Skeletal muscle cell (primary cell): ENCODE measurements at places on chromosomes 1 and 21.
A peak's percentile ranks its signal among the peaks of the same experiment; 100 is the strongest.

GRCh38 chr21:42465008-42465802 is 30.8 kb downstream of the RSPH1 start:
- DNase-seq: no peak

DNA sequence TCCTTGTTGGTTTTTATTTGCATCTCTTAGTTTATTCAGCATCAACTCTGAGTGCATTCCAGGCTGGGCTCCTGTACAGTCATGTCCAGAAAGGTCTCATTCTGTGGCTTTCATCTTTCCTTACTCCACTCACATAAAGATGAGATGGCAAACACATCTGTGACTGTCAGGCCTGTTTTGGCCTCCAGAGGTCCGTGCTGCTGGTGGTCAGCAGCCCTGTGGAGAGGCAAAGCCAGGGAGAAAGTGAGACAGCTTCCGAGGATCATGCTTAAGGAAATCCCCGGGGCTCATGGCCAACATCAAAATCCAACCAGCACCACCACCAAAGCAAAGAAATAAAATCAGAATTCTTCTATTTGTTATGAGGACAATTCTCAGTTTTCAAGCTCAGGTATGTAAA is 96.1 kb upstream of the HIVEP3 start:
- no peak for DNase-seq

- no peak for DNase-seq
Observed at GRCh38 chr1:153563991-153564390, 1.7 kb downstream of the S100A2 start.

DNA sequence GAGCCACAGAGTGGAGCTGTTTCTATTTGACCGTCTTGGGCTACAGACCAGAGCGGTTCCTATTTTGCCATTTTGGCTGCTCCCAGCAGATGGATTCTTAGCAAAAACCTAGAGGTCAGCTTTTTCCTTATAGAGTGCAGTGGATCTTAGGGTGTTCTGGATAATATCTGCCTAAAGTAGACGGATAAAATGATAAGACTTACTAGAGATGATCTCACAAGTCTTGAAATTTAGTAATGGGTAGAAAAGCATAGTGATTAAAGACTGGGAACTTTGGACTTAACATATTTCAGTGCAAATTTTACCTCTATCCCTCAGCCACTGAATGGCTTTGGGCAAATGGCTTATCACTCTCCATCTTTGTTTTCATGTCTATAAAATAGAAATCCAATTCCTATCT is 439.8 kb downstream of the ADGRL2 start:
- no peak for DNase-seq

DNA sequence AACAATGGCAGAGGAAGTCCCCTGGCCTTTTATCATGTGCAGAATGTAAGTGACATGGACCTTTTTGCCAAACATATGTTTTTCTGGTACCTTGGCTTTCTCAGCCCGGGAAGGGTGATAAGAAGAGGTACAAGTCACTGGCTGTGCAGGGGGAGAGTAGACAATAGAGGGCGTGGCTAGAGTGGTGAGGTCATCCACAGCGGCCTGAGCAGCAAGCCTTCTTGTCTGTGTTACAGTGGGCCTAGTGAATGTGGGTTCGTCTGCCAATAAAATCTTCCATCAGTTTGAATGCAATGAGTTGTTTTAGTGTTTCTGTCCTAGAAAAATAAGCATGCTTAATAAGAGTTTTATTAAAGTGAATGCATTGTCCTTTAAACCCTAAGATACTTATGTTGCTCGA is 59.0 kb upstream of the PGD start:
- no peak for DNase-seq

GRCh38 chr1:109768820-109769219 is 5.1 kb upstream of the EPS8L3 start:
- no peak for DNase-seq

DNA sequence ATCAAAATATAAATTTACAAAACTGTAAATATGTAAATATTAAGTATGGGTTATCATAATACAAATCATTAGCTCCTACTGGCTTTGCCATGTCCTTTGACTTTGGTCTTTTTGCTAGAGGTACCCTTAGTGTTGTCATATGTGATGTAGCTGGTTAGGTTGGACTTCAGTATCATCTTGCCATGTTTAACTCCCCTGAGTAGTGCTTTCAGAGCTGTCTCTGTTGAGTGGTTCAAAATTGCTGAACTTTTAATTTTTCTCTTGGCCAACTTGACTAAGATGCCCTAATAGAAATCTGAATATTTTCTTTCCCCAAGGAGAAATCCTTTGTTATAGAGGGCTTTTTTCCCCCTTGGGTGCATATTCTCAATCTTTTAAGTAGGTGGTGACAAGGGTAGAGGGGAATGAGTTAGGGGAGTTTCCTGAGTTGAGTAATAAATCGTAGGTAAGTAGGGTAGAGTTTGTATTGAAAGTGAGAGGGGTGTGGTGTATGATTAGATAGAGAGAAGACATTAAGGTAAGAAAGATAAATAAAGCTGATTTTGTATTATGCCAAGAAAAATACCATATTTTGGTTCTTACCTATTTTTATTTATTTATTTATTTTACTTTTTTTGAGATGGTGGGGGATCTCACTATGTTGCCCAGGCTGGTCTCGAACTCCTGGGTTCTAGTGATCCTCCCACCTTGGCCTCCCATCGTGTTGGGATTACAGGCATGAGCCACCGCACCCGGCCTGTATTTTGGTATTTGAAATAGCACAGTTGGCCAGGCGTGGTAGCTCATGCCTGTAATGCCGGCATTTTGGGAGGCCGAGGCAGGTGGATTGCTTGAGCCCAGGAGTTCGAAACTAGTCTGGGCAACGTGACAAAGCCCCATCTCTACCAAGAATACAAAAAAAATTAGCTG is 21.8 kb downstream of the RPRD2 start:
- no peak for DNase-seq

DNA sequence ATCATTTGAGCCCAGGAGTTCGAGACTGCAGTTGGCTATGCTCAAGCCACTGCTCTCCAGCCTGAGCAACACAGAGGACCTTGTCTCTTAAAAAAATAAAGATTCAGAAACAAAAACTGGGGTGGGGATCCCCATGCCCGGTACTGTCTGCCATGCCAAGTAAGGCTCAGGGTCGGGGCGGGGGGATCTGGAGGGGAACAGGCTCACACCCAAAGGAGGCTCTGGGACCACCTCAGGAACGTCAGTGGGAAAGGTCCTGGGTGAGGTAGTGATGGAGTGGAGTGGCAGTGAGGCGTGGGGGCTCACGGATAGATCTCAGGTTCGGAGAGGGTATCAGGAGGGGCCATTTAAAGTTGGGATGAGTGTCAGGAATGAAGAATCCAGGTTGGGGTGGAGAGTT is 765 bp upstream of the S100A4 start:
- no peak for DNase-seq

GRCh38 chr1:155260276-155260675 is 1.9 kb downstream of the SCAMP3 start:
- DNase-seq: no peak

- peak; percentile 21 for DNase-seq
Observed at GRCh38 chr1:21490774-21491487, 18.3 kb upstream of the ALPL start.

DNA sequence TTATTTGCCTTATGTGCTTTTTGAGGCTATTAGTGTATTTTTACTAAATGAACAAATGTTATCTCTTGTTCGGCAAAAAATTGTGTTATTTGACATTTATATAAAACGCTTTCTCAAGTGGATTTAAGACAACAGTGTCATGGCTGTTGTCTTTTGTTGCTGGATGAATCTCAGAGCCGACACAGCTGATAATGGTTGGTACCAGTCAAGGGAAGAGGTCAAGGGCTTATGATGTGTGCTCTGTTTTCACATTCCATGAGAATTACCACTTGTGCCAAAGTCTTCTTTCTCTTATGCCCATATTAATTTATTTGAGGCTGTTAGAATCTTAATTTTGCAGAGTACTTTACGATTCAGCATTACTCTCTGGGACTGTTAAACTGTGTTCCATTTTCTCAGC is 17.9 kb upstream of the CD101 start:
- no peak for DNase-seq

GRCh38 chr1:46517010-46517600 is 27.5 kb downstream of the DMBX1 start:
- DNase-seq: no peak

- no peak for DNase-seq
Observed at GRCh38 chr1:43387976-43388599, 1.5 kb downstream of the MED8 start.

DNA sequence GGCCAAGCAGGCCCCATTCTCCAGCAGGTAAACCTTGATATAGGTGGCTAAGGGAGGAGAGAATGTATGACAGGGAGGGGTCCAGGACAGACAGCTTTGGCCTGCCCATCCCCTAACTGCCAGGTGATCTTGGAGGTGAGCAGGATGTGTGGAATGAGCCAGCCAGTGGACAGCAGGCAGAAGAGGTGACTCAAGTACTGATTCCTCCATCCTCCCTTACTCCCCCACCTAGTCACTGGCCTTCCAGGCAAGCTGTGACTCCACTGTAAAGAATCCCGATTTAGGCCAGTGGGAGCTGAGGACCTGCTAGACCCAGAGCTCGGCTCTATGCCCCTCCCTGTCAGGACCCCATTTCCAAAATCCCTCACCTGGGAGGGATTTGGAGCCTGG is 36.6 kb downstream of the RIMS3 start:
- no peak for DNase-seq

DNA sequence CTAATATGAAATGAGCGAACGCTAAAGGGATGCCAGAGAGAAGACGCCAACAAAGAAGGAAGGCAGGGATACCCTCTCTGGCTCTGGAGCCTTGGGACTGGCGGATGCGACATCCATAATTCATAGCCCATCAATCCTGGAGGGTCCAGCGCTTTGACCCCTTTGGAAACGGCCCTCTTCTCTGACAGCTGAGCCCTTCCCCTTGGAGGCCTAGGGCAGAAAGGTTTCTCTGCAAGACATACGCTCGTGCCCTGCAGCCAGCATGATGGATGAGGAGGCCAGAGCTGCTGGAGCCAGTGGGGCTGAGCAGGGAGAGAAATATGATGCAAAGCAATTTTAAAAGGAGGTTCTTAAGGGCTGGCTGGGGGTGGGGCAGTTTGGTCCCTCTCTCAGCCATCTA is 22.2 kb downstream of the OPTC start:
- no peak for DNase-seq

DNA sequence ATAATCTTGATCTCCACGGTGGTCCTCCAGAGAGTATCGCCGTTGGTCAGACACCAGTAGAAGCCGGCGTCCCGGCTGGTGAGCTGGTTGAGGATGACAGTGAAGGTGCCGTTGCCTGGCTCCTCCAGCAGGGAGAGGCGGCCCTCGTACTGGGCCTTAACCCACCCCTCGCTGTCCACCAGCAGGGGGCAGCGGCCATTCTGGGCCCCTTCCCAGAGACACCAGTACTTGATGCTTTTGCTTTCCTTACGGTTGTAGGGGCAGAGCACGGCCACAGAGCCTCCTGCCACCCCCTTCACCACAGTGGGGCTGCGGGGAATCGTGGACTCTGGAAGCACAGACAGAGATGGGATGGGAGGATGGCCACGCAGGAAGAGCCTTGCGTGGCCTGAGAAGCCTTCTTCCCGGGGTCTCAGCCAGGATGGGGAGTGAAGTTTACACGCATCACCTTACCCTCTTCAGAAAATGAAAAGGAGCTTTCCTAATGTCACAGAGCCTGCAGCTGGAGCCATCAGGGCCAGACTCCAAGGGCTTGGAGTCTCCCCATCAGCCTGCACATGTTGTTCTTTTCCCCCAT is 10.7 kb downstream of the PIGR start:
- DNase-seq: no peak

DNA sequence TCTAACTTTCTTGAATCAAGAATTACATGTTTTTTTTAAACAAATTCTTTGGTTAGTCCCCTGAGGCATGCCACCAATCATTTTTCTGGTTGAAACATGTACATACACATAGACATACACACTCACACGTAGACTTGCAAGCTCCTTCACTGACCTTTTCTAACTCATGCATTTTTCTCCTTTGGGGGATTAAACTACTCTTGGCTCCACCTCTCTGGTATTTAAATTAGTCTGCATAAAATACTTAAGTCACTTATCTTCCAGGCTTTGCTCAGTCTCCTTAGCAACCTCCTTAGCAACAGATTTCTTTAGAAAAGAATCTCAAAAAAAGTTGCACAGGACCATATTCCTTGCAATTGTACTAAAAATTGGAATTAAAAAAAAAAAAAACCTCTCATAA is 440.9 kb upstream of the LRRC7 start:
- DNase-seq: peak; percentile 10

DNA sequence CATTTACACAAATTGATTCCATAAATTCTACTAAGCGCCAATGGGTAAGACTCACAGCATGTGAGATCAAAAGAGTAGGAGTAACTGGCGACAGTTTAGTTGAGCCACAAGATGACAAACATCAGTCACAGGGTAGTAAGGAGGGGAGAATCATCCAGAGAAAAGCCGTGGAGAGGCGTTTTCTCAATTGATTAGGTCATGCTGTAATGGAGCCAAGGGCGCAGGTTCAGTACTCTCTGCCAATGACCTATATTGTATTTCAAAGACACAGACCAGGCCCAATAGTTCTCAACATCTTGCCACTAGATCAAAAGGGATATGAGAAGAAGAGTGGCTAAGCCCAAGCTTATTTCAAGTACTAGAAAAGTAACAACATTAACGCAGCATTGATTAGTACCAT is 467.5 kb downstream of the SMYD3 start:
- no peak for DNase-seq

DNA sequence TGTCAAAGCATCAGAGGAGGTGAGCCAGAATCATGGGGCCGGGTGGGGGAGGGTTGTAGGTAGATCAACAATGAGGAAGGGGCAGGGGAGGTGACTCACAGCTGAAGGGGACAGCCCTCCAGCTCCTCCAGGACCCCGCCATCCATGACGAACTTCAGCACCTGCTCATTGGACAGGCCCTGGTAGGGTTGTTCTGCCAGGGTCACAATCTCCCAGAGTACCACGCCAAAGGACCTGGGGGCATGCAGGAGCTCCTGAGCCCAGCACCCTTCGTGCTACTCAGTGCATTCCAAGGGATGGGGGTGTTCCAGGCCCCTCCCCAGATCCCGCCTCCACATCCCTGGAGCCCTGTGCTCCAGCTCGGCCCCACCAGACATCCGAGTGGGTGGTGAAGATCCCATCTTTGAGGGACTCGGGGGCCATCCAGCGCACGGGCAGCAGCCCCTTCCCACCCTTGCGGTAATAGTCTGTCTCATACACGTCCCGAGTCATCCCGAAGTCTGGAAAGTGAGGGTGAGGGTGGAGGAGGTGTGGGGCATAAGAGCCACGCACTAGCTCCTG is 17.5 kb downstream of the INSRR start:
- DNase-seq: no peak

- DNase-seq: no peak
Observed at GRCh38 chr1:168554603-168555483, 11.0 kb upstream of the XCL2 start.

DNA sequence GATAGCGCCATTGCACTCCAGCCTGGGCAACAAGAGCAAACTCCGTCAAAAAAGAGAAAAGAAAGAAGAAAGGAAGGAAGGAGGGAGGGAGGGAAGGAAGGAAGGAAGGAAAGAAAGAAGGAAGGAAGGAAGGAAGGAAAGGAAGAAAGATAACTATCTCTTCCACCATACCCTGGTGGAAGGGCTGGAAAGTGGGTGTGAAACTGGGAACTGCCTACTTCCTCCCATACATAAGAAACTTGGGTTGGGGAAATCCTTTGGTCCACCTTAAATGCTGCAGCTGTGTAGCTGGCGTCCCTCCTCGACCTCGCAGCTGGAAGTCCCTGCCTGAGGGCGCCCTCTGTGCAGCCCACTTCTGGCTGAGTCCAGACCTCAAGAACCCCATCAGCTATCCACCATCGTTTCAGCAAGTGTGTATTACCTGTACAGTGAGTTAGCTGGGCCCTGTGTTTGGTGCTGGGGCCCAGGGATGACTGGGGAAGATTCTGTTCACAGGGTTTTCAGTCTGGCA is 4.6 kb upstream of the FAM167B start:
- DNase-seq: no peak

GRCh38 chr1:245404527-245404926 is 249.7 kb downstream of the KIF26B start:
- DNase-seq: no peak
